ENCODE measurements at places on chromosomes 1 and 21.

DNA sequence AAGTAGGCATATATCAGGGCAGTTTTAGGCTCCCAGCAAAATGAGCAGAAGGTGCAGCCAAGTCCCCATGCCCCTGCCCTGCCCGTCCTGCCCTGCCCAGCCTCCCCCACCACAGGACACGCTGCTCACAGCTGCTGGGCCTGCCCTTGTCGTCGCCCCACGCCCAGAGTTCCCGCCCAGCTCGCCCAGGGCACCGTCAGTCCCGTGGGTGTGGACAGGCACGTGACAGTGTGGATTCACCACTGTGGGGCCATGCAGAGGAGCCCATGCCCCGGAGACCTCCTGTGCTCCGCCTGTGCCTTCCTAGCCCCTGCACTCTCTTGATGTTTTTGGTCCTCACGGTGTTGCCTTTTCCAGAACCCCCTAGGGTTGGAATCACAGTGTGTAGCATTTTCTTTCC is 7.0 kb downstream of the FAAP20 start:
- no peak for DNase-seq

DNA sequence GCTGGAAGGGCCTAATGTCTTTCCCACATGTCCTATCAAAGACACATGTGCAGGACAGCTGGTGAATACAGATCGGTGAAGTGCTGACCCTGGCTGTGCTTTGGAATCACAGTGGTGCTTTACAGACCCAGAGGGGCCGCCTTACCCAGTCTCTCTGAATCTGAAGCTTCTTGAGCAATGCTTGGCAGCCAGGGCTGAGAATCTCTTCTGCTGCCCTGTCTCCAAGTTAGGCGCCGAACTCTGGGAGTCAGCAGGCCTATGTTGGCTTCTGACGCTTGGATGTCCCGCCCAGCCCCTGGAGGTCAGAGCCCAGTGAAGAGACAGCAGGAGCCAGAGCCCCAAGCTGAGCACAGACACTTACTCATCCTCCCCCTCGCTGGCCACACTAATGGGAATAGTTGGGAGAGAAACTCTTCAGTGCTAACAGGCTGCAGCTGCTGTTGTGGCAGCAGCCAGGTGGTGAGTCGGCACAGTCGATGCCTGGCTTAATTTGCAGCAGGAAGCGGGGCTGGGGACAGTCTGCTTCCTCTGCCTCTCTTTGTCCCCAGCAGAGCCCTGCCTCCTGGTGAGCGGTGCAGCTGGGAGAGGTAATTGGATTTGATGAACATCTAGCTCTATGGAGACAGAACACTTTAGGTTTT is 68.1 kb downstream of the URB2 start:
- DNase-seq: no peak

DNA sequence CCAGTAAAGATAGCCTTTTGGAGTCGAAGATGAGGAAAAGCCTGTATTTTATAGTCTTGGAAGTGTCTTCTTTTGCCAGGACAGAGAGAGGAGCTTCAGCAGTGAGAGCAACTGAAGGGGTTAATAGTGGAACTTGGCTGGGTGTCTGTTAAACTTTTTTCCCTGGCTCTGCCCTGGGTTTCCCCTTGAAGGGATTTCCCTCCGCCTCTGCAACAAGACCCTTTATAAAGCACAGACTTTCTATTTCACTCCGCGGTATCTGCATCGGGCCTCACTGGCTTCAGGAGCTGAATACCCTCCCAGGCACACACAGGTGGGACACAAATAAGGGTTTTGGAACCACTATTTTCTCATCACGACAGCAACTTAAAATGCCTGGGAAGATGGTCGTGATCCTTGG is at the start of gene VCAM1:
TSS of gene VCAM1 (plus strand) at position 253 of the 400 bp plus-strand sequence. CDS start at position 372, 119 bp downstream.
- DNase-seq: no peak

DNA sequence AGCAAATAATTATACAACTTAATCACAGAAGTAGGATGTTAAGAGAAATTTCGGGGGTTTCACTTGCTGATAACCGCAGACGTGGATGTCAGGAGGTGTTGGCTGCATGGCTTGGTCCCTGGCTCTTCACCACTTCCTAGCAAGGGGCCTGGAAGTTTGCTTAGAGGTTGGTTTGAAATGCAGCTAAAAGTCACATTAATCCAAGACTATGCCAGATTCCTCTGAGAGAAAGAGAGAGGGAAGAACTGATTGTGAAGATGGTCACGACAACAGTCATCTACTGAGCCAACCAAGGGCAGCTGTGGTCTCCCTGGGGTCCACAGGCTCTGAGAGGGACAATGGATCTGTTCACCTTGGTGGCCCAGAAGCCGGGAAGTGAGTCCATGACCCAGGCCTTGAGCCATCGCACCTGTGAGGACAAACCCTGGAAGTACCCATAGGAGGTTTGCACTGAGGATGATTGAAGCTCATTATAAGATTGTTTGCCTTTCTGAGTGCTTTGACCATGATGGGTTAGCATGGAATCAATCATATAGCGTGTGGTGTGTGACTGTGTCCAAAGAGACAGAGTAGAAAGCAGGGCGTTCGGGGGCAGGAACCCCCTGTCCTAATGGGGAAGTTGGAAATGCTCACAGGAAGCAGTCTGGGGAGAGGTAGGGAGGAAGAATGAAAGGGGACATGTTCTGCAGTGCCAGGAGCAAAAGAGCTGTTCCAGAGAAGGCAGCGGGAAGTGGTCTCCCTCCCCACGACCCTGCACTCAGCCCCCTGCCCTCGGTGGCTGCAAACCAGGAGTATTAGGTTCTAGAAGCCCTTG is 47.1 kb downstream of the UMODL1 start:
- DNase-seq: no peak

DNA sequence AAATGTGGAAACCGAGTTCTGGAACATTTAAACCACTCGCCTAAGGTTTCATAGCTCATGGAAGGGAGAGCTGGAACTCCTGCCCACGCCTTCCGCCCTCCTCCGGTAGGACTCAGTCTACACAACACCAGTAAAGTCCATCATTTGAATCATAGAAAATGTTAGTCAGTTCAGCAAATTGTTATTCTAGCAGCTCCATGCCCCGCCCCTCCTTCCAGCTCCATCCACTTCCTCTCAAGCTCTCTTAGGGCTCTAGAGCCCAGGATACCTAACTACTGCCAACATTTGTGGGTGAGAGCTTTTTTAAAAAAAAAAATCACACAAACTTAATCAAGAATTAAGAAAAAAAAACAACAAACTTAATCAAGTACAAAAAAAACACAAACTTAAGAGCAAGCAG is 121.8 kb downstream of the TBX15 start:
- no peak for DNase-seq

DNA sequence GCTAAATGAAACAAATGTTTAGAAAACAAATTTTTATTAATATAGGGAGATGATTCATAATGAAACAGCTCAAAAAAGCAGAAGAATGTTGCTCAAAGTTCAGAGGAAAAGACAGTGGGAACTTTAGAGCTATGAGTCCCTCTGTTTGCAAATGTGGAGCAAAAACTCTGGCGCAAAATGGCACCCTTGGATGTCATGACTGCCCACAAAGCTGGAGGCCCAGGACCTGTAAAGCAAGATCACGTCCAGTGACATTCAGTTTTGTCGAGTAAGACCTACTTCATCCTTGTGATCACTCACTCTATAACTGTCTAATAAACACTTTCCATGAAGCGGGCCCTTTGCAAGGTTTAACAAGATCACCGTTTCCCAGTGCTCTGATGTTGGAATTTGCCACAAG is 9.1 kb upstream of the EXO1 start:
- no peak for DNase-seq

DNA sequence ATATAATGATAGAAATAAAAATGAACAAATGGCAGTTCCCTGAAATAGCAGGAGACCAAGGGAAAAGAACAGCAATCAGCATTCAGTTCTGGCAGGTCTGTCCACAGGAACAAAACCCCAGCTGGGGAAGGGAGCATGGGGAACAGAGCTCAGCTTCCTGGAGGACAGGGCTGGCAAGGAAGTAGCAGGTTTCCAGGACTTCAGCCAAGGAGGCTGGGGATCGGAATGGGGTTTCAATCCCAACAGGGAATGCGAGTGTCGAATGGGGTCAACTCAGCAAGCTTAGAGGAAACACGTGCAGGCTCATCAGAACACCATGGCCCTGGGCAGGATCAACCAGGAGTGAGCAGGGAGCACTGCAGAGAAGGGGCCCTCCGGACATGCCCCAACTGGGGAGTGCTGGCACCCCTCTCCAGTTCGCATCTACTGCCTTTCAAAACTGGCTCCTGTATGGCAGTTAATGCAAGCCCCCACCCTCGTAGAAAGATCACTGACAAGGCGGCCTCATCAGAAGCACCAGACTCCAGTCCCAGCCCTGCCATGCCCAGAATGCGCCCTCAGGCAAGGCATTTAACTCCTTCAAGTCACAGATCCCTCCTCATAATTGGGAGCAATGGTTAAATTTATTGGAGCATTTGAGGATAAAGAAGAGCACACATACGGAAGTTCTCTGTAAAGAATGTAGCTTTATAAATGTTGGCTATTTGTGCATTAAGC is 72.4 kb downstream of the SEC16B start:
- DNase-seq: no peak

DNA sequence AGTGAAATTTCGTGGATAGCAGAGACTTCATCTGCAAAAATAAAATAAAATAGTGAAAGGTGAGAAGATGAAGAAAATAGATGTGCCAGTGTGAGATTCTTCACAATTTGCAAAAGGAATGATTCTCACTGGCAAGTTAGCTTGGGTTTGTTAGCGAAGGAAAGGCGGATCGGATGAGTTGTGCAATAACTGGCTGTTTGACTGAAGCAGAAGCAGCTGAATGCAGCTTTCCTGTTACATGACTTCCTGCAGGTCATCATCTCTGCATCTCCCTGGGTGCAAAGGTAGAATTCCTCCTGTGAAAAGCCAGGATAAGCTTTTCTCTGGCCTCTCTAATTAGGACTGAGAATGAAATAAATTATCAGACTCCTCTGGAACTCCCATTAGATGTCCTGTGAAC is 263.1 kb upstream of the CHRM3 start:
- DNase-seq: no peak

DNA sequence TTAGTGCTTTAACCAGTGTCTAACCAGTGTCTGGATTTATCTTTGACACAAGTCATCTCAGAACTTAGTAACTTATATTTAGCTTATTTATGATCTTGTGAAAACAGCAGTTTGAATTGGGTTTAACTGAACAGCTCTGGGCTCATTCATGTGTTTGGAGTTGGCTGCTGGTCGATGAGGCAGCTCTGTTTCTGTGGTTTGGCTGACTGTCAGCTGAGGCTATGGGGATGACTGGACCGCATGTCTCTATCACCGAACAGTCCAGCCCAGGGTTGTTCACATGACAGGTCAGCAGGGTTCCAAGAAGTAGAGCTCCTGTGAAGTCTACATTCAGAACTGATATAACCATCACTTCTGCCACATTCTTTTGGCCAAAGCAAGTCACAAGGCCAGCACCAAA is 29.1 kb upstream of the C21orf91 start:
- no peak for DNase-seq

GRCh38 chr1:26368006-26368405 is 4.5 kb downstream of the ZNF683 start:
- no peak for DNase-seq

DNA sequence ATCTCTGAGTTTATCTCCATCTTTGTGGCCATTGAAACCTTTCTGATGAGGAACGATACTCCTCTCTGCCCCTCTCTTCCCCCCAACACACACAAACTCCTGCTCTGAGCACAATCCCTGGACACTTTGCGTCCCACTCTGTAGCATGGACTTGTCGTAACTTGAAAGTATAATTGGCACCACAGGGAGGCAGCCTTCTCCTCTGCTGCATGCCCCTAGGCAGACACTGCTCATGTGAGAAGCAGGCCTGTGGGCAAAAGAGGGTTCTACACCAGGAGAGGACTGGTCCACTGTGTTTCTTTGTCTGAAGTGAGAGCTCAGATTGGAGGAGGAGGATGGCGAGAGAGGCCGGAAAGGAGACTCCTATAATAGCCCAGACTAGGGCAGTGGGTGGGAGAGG is 3.8 kb upstream of the PARS2 start:
- DNase-seq: no peak

DNA sequence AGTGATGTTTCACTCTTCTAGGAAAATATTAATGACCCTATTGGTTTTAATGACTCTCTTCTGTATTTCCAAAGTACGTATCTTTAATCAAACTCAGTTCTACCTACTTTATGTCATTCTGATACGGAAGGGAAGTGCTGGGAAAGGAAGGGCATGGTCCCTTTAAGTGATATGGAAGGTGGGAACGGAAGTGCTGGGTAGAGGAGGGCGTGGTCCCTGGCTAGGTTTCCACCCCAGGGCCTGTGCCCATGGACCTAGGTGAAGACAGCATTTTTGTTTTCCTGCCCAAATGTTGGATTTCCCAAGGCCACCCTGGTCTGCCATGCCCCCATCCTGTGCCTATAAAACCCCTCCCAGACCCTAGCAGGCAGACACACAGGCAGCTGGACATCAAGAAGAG is 24.0 kb downstream of the RGS4 start:
- no peak for DNase-seq

DNA sequence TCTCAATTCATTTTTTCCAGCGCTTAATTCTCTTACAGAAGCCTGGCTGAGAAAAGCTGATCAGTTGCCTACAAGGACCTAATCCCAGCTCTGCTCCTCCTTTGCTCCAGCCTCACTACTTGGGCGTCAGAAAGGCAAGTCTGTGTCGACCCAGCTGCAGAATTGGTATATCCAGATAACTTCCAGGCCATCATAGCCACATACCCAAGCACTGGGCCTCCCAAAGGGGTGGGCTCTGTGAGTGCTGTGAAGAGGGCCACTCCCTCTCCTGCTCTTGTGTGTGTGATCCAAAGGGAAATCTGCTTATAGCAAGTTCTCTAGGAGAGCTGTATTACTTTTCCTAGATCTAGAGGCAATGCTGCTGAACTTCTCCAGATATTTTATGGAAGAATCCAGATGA is 18.1 kb downstream of the LMOD1 start:
- DNase-seq: no peak

DNA sequence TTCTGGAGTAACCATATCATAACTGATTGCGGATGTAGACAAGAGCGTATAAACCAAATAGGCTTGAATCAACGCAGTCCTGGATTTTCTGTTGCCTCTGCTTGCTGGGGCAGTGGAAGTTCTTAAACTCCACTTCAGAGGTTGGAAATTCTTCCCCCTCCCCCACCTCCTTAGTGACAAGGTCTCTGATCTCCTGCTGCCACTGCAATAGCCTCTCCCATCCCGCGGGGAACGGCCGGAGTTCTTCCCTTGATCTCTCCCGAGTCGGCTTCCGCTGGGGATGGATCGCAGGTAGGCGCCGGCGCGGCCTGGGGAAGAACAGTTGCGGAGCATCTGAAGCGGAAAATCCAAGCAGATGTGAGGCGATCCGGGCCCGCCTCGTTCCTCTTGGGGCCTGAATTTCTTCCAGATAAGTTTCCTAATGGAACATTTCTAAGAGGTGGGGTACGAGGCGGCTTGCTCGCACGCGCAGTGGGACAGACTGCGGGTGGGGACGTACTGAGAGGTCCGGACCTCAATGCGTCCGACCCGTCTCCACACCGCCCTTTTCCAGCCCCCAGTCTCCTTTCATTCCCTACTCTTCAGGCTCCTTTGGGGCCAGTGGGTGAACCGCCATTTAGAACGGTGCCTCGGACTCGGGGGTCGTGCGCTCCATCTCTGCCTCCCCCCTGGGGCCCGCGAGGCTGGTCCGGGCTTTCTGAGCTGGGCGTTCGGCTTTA is 3.1 kb upstream of the SIM2 start:
- no peak for DNase-seq
